Activated T-cell treated with anti-CD3 and anti-CD28 coated beads, Interleukin-2, amount 50 U/mL, for 24 hours (primary cell): ENCODE measurements at places on chromosomes 4 and X.

DNA sequence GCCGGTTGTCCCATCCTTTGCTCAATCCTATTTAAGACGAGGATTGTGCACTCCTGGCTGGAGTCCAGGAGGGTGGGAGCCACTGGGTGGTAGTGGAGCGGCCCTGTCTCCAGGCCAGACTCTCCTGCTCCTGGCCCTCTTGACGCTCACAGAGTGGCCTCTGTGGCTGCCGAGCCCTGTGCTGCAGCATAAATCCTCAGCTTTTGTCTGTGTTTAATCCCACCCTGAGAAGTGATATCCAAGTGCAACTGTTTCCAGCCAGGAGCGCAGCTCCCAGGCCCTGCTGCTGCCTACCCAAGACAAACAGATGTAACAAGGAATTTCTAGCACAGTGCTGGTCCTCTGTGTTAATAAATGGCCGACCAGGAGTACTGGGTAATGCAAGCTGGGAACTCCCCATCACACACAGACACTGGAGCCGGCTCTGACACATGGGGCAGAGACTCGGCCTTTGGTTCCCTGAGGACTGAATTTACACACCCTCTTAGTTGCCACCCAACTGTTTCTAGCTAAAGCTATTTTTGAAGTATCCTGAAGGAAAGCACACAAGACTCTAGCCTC lies 85.3 kb downstream of the GATB start:
- no peak for DNase-seq

DNA sequence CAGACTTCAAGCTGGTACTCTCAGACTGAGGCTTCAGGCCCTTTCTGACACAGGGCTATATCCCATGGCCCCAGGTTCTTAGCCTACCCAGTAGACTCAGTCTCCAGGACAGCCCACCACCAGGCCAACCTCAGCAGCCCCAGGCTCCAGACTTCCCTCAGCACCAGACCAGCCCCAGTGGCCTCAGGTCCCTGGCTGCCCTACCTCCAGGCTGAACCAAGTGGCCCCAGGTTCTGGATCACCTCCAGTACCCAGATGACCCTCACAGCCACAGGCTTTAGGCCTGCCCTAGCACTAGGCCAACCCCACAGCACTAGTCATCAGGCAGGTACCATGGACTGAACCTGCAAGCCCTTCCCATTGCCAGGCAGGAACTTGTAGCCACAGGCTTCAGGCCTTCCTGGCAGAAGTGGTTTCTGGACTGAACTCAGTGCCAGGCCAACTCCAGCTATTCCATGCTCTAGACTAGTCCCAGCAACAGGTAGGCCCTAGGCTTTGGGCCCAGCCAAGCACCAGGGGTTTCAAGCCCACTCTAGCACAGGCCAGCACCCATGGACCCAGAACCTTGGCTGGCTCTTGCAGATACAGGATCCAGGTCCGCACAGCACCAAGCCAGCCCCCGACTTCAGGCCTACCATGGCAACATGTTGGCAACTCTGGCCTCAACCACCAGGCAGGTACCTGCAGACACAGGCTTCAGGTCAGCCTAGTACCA lies 45.7 kb upstream of the MAGED4 start:
- DNase-seq: no peak

- DNase-seq: no peak
Observed at GRCh38 chr4:127667116-127667515, 34.4 kb downstream of the INTU start.

DNA sequence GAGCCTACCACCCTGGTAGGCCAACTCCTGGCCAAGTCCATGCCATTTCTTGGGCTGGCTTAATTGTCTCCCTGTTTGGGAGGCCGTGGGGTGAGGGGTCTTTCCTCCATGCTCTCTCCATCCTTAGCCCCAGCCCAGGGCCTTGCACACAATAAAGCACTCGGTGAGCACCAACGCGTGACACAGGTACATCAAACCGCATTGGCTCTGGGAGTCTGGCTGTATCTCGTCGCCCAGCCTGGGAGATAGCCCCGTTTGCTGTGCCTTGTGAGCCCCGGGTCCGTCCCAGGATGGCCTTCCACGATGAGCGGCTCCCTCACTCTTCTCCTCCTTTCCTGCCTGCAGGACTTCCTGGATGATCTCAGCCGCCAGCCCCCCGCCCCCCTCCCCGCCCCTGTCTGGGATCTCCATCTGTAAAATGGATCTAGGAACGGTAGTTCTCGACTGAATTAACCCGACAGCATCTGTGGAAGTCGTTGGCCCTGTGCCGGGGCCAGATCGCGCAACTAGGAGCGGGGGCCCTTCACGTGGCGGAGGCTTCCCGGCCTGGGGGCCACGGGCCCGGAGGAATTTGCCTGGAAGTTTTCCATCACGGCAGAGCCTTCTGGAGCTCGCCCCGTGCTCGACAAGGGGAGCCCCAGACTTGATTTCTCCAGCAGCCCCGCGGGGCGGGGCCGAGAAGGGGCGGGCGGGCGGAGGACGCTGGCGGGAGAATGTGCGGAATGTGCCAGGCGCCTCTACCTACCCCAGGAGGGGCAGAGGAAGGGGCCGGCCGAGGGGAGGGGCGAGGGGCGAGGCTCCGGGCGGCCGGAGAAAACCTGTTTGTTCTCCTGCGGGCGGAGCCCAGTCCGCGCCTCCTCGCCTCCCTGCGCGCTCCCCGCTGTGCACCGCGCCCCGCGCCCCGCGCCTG lies at the start of gene ZNF185:
Gene ZNF185, plus strand, starts transcription at position 846 of the 910 bp plus-strand sequence. CDS start 16,423 bp downstream, outside the sequence.
- no peak for DNase-seq

- no peak for DNase-seq
Observed at GRCh38 chr4:153955327-153955726, 166.4 kb upstream of the SFRP2 start.

GRCh38 chr4:140529434-140529833 lies 5.5 kb downstream of the ELMOD2 start:
- DNase-seq: no peak

GRCh38 chrX:152537373-152537772 lies 86.3 kb upstream of the GABRA3 start:
- no peak for DNase-seq

- DNase-seq: no peak
Observed at GRCh38 chr4:119020158-119020557, 115.5 kb upstream of the MYOZ2 start.

GRCh38 chrX:72393836-72394517 lies 88.3 kb upstream of the CITED1 start:
- DNase-seq: no peak

DNA sequence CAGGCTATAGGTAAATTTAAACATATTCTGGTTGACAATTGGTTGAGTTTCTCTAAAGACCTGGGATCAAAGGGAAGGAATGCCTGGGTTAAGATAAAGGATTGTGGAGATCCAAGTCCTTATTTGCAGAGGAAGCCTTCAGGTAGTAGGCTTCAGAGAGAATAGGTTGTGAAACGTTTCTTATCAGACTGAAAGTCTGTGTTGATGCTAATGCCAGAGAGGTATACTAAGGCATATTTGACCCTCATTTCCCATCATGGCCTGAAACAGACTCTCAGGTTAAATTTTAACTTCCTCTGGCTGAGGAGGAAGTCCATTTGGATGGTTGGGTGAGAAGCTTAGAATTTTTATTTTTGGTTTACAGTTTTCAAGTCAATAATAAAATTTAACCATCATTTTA lies 48.1 kb downstream of the UGT2A2 start:
- no peak for DNase-seq

DNA sequence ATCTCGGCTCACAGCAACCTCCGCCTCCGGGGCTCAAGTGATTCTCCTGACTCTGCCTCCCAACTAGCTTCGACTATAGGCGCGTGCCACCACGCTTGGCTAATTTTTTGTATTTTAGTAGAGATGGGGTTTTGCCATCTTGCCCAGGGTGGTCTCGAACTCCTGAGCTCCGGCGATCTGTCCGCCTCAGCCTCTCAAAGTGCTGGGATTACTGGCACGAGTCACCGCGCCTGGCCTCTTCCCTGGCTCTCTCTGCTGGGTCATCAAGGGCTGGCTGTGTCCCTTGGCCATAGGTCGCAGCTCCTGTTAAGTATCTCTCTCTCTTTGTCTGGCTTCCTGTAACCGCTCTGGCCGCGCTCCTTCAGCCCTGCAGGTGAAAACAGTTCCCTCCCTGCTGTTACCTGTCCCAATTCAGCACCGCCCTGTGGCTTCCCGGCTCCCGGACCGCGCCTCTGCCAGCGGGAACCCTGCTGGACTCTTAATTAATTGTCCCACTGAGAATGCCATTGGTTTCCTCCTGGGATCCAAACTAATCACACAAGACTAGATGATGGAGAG lies 1.3 kb upstream of the RGS12 start:
- no peak for DNase-seq

DNA sequence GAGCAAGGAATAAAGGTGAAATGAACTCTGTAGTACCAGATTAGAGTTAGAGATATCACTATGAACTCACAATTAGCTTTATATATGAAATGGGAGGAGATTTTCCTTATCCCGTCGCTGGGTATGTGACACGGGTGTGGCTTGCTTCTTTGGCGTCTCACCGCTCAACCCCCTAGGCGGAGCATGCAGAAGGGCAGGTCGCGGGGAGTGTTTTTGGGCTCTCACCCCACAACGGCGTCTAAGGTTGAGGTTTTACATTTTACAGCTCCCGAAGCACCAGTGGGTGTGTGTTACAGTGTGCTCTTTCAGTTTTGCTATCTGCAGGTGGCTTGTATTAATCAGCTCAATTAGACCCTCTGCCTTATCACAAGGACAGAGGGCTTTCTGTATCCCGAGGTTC lies 42.1 kb upstream of the MAGEB10 start:
- DNase-seq: no peak
